ENCODE measurements at places on chromosomes 7 and 10. TPM values are rescaled to one million over a fixed set of nuclear protein-coding genes. Genes with fewer than 3 reads are reported as not detected.

GRCh38 chr7:138825049-138825721, 27.2 kb upstream of the ATP6V0A4 start:
- no peak for DNase-seq

DNA sequence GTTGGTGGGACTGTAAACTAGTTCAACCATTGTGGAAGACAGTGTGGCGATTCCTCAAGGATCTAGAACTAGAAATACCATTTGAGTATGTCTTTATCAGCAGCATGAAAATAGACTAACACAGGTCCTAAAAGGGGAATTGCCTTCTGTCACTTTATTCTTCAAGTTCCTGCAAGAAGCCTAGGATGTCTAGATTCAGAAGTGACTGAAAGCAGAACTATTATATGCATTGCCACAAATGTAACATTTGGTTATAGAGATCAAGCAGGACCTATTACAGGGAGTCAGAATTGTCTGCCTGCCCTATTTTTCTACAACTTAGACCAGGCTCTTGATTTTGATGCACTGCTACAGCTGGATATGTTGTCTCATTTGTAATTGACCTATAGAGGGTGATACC, 364.7 kb downstream of the SORCS1 start:
- DNase-seq, result no peak

DNA sequence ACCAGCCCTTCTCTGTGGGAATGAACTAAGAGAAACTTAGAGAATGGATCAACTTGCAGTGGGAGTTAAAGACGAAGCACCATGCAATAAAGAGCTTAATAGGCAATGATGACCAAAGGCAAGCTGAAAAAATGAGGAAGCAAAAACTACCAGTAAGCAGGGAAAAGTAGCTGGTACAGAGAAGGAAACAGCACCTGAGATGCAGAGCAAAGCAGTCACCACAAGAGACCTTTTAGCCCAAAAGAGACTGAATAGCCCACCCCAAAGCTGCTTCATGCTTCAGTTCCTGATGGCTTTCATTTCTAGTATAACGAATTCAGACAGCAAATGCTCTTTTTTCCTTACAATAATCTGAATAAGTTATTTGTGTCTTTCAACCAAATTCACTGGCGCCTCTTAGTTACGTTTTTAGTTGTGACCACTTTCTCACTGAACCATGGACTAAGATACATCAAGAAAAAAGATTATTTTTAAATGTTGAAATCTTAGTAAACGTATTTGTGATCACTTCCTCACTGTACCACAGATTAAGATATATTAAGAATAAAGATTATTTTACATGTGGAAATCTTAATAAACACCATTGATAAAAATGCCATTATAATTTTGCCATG, 76.0 kb downstream of the USP6NL start:
- no peak for DNase-seq

DNA sequence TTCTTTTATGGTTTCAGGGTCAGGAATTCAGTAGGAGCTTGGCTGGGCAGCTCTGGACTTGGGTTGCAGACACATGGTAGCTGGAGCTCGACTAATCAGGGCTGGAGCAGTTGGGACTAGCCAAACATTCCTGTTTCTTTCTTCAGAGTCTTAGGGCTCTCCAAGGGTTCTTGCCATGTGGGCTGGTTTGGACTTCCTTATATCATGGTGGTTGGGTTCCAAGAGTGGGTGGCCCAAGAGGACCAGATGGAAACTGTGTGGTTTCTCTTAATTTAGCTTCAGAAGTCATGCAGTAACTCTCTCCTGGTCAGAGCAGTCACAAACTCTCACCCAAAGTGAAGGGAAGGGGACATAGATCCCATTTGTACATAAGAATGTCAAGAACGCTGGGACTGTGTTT, 270.1 kb upstream of the FZD1 start:
- DNase-seq, result no peak

DNA sequence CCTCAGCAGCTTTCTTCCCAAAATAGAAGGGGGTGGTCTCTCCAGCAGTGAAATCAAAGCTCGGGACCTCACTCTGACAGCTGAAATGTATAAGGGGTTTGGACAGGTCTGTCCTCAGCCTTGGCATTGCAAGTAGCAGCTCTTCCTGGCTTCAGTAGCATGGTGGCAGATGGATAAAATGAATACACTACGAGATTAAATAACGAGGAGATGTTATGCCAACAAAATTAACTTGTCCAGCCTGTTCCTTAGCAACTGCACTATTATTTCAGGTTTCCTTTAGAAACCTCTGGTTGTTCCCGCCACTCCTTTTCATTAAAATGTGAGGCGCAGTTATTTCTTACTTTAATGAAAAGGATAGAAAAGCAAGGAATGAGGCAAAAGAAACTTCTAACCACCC, 24.9 kb downstream of the PRLHR start:
- no peak for DNase-seq

The CUZD1 gene
- 2.8 TPM for total RNA-seq

The CLEC5A gene
- not detected for total RNA-seq

All from GM23338 (cell line).